Stimulated activated memory B cell treated with anti-CD40 and anti-IgM and Interleukin-4, amounts not matched to agents 10 μg/mL and 1 μg/mL and 100 μg/mL, for 72 hours (primary cell): ENCODE measurements at places on chromosomes 6 and 20.

DNA sequence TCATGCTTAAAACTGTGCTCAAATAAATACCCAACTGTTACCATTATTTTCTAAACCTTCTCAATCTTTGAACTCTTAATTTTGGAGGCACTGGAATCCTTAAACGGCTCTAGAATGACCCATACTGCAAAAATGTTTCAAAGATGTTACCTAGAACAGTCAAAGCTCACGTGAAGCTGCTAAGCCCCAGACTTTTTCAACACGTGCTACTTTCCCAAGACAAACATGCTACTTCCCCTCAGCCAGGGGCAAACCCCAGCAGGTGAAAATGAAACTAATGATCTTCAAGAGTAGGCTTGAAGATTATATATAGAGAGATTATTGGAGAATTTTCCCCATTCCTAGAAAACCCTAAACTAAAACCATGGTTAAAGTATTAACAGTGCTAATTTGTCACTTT lies 28.1 kb downstream of the HUS1B start:
- H3K4me1 ChIP-seq: peaks cover 11% of the 10 kb centered on the region
- no peak overlapping the region for H3K4me3 ChIP-seq
- no peaks in the 10 kb centered on the region for H3K27me3 ChIP-seq
- peaks cover 47% of the 10 kb centered on the region for H3K36me3 ChIP-seq

DNA sequence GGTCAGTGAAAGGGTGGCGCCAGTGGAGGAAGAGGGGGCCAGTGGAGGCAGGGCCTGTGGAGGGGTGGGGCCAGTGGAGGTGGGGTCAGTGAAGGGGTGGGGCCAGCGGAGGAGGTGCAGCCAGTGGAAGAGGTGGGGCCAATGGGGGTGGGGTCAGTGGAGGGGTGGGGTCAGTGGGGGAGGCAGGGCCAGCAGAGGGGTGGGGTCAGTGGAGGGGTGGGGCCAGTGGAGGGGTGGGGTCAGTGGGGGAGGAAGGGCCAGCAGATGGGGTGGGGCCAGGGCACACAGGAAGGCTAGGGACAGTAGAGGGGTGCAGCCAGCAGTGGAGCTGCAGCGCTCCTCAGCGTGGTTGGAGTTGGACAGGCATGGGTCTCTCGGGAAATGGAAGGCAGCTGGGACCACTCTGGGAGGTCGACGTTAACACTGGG lies 18.7 kb downstream of the ADRM1 start:
- H3K36me3 ChIP-seq: peaks cover 42% of the 10 kb centered on the region
- peaks cover 19% of the 10 kb centered on the region for H3K4me1 ChIP-seq
- H3K27me3 ChIP-seq: no peaks in the 10 kb centered on the region
- no peak overlapping the region for H3K4me3 ChIP-seq

DNA sequence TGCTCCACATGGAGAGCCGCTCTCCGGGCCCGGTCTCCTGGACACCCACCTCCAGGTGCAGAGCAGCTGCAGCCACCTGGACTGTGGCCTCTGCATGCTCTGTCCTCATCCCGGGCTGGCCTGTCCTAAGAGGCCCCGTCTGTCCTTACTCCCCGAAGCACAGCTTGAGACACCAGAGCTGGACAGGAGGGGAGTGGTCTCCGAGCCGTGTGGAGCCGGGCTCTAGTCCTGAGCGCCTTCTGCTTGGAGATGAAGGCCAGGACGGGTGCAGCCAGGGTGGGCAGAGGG lies 6.7 kb upstream of the NTSR1 start:
- ATAC-seq: peak; percentile 18
- no peak overlapping the region for H3K27ac ChIP-seq
- H3K27me3 ChIP-seq: peaks cover 64% of the 10 kb centered on the region
- peaks cover 7% of the 10 kb centered on the region for H3K4me1 ChIP-seq

GRCh38 chr6:101832371-101832770 lies 438.9 kb downstream of the GRIK2 start:
- no peaks in the 10 kb centered on the region for H3K36me3 ChIP-seq
- H3K4me1 ChIP-seq: no peaks in the 10 kb centered on the region
- no peaks in the 10 kb centered on the region for H3K27me3 ChIP-seq

- H3K4me3 ChIP-seq: no peak overlapping the region
- H3K4me1 ChIP-seq: no peaks in the 10 kb centered on the region
- H3K27me3 ChIP-seq: peaks cover 35% of the 10 kb centered on the region
- no peaks in the 10 kb centered on the region for H3K36me3 ChIP-seq
Observed at GRCh38 chr6:160973311-160974250, 18.0 kb upstream of the MAP3K4 start.

- H3K4me1 ChIP-seq: peaks cover 58% of the 10 kb centered on the region
- peaks cover 5% of the 10 kb centered on the region for H3K36me3 ChIP-seq
- no peak for ATAC-seq
- no peaks in the 10 kb centered on the region for H3K27me3 ChIP-seq
Observed at GRCh38 chr6:108622641-108623298, 62.1 kb downstream of the FOXO3 start.

GRCh38 chr6:41189967-41190366 lies 11.0 kb downstream of the TREML2 start:
- H3K27ac ChIP-seq: no peak overlapping the region
- no peak for ATAC-seq
- H3K4me1 ChIP-seq: peaks cover 47% of the 10 kb centered on the region
- H3K4me3 ChIP-seq: no peak overlapping the region

DNA sequence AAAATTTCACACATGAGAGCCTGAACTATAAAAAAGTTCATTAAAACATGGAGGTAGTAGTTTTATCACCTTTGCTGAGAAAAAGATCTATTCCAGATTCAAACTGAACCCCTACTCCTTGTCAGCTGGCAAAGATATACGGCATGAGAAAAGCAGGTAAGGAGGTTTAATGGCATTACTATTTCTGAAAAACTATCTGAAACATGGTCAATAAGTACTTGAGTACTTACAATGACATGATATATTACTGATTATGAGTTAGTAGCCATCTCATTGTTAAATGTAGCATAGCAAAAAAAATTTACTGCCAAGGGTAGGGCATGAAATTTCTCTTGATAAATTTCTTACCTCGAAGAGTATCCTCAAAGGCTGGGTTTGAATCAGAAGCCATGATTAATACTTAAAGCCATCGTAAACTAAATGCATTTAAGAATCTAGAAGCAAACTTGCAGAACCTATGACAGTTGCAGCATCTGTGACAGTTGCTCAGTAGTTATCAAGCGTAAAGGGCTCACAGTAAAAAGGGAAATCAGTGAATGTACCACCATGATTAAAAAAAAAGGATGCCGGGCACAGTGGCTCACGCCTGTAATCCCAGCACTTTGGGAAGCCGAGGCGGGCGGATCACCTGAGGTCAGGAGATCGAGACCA lies 8.7 kb downstream of the SLC17A5 start:
- H3K27ac ChIP-seq: peak overlapping the region; percentile 87
- no peaks in the 10 kb centered on the region for H3K27me3 ChIP-seq
- H3K4me1 ChIP-seq: peaks cover 9% of the 10 kb centered on the region
- peak overlapping the region; percentile 89 for H3K4me3 ChIP-seq
- peaks cover 35% of the 10 kb centered on the region for H3K36me3 ChIP-seq

GRCh38 chr20:25632940-25633790 lies 9.4 kb upstream of the NANP start:
- H3K27ac ChIP-seq: no peak overlapping the region
- no peak overlapping the region for H3K4me3 ChIP-seq
- ATAC-seq: no peak

DNA sequence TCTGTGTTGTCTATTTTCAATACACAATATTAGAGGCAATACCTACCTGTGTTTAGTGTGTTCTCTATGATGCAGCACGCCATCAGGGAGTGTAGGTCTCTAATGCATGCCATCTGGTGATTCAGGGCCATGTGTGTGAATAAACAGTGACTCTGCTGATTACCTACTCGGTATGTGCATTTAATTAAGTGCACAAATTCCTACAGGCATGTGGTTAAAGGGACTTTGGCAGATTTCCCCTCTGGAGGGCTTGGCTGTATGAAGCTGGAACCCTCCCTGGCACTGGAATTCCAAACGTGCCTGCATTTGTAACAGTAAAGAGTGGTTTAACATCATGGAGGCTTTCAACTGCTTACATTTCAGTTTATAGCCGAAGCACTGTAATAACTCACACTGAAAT lies 401.5 kb upstream of the SASH1 start:
- no peak overlapping the region for H3K4me3 ChIP-seq
- H3K36me3 ChIP-seq: no peaks in the 10 kb centered on the region
- no peak overlapping the region for H3K27ac ChIP-seq
- no peak for ATAC-seq
- H3K4me1 ChIP-seq: no peaks in the 10 kb centered on the region

DNA sequence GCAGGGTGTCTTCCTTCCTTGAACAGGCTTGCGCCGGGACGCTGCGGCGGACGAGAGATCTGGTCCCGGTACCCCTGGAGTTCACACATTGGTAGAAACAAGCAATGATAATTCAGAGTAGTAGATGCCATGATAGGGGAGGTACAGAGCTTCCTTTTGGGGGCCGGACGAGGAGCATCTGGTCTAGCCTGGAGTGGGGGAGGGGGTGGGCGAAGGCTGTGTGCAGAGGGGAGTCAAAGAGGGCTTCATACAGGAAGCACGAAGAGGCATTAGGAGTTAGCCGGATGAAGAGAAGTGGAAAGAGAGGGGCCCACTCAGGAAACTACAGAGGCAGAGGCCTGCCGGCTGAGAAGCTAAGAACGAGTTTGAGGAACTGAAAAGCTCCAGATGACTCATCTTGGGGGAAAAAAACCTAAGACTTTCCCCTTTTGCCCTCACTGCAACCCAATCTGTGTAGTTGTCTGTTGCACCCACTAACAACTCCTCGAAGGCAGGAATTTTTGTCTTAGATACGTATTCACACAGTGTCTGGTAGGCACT lies 611 bp downstream of the CNPY3 start:
- H3K4me1 ChIP-seq: peaks cover 52% of the 10 kb centered on the region
- peak overlapping the region; percentile 97 for H3K4me3 ChIP-seq
- ATAC-seq: peak; percentile 77
- H3K27me3 ChIP-seq: no peaks in the 10 kb centered on the region
- peaks cover 38% of the 10 kb centered on the region for H3K36me3 ChIP-seq
- peak overlapping the region; percentile 97 for H3K27ac ChIP-seq

GRCh38 chr20:25278636-25279361 lies 30.9 kb downstream of the PYGB start:
- no peaks in the 10 kb centered on the region for H3K27me3 ChIP-seq
- ATAC-seq: no peak
- no peak overlapping the region for H3K4me3 ChIP-seq
- H3K4me1 ChIP-seq: peaks cover 32% of the 10 kb centered on the region
- peaks cover 57% of the 10 kb centered on the region for H3K36me3 ChIP-seq

- no peak overlapping the region for H3K4me3 ChIP-seq
- no peaks in the 10 kb centered on the region for H3K4me1 ChIP-seq
- no peaks in the 10 kb centered on the region for H3K27me3 ChIP-seq
- no peak for ATAC-seq
- H3K27ac ChIP-seq: no peak overlapping the region
- H3K36me3 ChIP-seq: no peaks in the 10 kb centered on the region
Observed at GRCh38 chr6:21742238-21742660, 148.7 kb downstream of the SOX4 start.

DNA sequence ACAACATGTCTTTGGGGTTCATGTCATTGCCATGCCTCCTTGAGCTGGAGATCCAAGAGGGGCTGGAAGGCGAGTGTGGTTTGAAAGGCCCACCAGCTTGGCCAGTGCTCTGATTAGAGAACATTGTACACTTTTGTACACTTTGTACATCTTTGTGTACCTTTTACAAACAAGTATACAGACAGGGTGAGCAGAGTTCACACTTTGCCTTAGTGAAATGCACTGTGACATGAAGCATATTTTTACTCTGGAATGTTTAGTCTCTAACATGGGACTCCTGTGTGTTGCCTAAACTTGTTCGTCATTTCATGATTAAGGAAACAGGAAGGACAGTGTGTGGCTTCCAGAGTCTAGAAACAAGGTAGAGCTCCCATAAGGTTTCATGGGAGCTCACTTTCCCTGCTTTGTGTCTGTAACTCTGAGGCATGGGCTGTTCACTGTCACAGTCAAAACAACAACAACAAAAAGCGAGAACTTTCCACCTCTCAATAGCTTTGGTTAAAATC lies 225.8 kb upstream of the SOX4 start:
- no peak for ATAC-seq
- no peaks in the 10 kb centered on the region for H3K4me1 ChIP-seq
- no peak overlapping the region for H3K4me3 ChIP-seq
- H3K36me3 ChIP-seq: no peaks in the 10 kb centered on the region

- H3K36me3 ChIP-seq: no peaks in the 10 kb centered on the region
- no peak for ATAC-seq
- H3K4me1 ChIP-seq: peaks cover 8% of the 10 kb centered on the region
Observed at GRCh38 chr6:143396497-143397226, 53.8 kb downstream of the ADAT2 start.

DNA sequence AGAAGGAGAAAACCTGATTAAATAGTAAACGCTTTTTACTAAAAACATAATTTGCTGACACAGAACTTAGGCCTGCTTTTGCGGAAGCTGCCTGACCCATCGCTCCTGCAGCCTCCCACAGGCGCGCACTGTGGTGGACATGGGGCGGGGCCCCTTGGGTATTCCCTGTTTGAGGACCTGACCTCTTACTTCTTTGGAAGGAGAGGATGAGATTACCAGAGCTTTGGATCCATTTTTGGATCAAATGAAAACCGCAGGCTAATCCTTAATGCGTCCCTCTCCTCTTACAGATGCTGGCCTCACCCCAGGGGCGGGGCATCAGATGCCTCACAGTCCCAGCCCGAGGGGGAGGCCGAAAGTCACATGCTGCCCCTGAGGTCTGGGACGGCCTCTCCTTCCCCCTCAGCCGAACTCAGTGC lies 151.0 kb downstream of the SCML4 start:
- no peaks in the 10 kb centered on the region for H3K36me3 ChIP-seq
- peaks cover 46% of the 10 kb centered on the region for H3K4me1 ChIP-seq
- no peaks in the 10 kb centered on the region for H3K27me3 ChIP-seq
- no peak for ATAC-seq
- no peak overlapping the region for H3K4me3 ChIP-seq

DNA sequence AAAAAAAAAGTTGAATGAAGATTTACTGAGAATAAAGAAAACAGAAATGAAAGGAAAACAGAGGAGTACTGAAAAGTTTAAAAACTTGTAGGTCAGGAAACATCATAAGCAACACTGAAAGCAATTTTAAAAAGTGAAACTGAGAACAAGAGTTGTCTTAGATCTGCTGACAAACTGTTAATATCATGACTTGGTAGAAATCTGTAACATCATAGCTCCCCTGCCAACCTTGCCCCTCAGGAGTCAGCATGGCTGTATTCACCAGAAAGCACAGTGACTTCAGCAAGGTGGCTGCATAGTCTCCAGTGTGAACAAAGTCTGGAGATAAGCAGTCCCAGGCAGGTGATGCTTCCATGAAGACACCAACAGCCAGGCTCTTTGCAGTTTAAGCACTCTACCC lies 5.3 kb downstream of the NAA20 start:
- H3K36me3 ChIP-seq: peaks cover 20% of the 10 kb centered on the region
- no peak overlapping the region for H3K27ac ChIP-seq
- no peak overlapping the region for H3K4me3 ChIP-seq
- peaks cover 51% of the 10 kb centered on the region for H3K4me1 ChIP-seq
- no peaks in the 10 kb centered on the region for H3K27me3 ChIP-seq
